Activated effector memory CD4-positive, alpha-beta T cell treated with Interleukin-2 at 50 U/mL for 16 hours (primary cell): ENCODE measurements at places on chromosomes 12 and 14.
A peak's percentile ranks its signal among the peaks of the same experiment; 100 is the strongest.

DNA sequence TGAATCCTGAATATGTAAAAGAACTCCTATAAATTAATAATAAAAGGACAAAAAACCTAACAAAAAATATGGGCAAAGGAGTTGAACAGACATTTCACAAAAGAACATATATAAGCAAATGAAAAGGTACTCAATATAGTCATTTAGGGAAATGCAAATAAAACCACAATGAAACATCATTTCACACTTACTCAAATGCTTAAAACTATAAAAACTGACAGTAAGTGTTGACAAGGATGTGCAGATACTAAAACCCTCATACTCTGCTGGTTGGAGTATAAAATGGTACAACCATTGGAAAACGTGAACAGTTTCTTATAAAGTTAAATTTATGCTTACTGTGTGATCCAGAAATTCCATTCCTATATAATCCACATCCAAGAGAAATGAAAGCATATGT lies 247.1 kb downstream of the GXYLT1 start:
- no peak for DNase-seq

DNA sequence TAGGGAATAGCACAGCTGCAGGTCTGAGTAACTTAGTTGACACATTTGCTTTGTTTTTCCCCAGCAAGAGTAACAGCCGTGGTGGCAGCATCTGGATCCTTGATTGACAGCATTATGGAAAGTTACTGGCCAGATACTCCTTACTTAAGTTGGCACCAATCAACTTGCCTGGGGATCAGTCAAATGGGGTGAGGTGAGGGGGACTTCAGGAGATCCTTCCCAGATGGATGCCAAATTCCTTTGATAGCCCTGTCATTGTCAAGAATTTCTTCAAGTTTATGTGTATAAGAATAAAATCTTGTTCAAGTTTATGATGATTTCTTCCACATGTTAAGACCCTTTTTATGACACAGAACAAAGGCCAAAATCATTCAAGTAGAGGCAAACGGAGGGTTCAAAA lies 618.4 kb downstream of the SLC6A15 start:
- no peak for DNase-seq

GRCh38 chr14:72869407-72870329 lies 24.2 kb downstream of the DPF3 start:
- no peak for DNase-seq

GRCh38 chr12:24561882-24562770 lies 386.8 kb downstream of the BCAT1 start:
- no peak for DNase-seq

DNA sequence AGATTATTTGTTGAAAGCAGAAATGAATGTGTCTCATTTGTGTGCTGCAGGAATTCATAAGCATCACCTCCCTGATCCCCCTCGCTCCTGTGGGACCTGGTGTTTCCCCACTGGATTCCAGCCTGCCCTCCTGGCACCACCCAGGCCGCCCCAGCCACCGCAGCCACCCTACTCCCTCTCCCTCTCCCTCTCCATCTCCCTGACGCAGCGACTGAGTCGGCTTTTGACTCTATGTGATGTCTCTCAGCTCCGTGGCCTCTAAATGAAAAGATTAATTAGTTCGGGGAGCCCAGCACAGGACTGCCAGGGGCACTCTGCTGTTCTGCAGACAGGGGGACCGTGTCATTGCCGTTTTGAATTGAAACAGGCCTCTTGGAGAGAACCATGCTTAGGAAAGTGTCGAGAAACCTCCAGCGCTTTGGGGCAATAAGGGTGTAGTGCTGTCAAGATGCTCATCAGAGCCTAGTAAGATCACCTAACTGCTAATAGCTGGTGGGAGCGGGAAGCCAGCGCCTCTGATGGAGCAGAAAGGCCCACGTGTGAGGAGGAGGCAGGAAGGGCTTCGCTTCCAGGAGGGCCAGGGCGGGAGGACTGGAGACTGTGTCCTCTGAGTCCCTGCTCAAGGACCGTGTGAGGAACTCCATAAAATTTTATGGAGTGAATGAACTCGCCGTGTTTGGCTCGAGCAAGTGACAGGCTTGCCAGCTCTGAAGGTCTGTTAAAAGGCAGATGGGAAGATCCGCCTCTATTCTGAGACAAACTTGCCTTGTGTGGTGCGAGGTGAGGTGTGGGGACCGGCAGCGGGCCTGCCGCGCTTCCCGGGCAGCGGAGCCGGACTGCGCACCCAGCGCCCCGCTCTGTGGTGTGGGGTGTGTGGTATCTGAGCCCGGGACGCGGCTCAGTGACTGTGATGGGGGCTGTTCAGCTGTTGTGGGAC lies 157.4 kb upstream of the C14orf180 start:
- no peak for DNase-seq

- peak; percentile 67 for DNase-seq
Measured at GRCh38 chr14:76904740-76905569, 78.7 kb downstream of the LRRC74A start.

- DNase-seq, result no peak
Measured at GRCh38 chr14:90003526-90004307, 48.0 kb downstream of the TDP1 start.

- no peak for DNase-seq
Measured at GRCh38 chr14:22188318-22188717, 400.7 kb downstream of the DAD1 start.

- no peak for DNase-seq
Measured at GRCh38 chr14:47262801-47263200, 412.6 kb downstream of the MDGA2 start.

- peak; percentile 62 for DNase-seq
Measured at GRCh38 chr14:91415794-91416743, 1.6 kb downstream of the CCDC88C start.

GRCh38 chr12:132710043-132710404 lies 618 bp upstream of the PGAM5 start:
- peak; percentile 5 for DNase-seq

- DNase-seq, result no peak
Measured at GRCh38 chr14:34554540-34555250, 15.2 kb upstream of the EAPP start.

DNA sequence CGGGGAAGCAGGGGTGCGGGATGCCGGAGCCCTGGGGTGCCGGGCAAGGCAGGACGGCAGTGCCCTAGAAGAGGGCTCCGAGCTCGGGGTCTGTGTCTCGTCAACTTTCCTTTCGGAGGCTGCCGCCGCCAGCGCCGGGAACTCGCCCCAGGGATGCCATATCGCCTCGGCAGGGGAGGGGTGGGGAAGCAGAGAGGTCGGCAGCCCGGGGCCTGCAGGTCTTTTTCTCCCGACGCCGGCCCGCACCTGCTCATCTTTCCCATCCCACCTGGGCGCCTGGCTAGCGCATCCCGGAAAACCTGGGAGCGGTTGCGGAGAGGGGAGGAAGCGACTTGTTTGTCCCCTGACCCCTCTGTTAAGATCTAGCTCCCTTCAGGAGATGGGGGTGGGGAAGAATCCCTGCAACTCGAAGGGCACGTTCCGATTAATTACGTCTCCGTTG lies 547 bp downstream of the CNTN1 start:
- DNase-seq, result no peak

DNA sequence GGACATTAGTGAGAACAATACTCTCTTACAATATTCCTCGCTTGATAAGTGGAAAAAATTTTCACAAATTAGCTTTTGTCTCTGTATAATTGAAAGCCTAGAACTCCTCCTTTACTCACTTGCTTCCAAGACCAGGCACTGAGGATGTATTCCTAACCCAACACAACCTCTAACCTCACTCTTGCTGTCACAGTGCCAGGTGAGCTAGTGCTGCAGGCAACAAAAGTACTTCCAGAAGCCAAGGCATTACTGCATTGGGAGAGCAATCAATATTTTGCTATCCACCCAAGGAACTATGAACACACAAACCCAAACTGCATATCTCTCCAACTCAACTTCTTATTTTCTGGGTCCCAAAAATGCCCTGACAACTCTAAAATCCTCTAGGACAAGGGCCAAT lies 1081.0 kb downstream of the VRK1 start:
- DNase-seq, result no peak

GRCh38 chr12:122729583-122730214 lies 945 bp downstream of the HCAR1 start:
- no peak for DNase-seq

GRCh38 chr12:105911966-105912365 lies 226.8 kb downstream of the NUAK1 start:
- no peak for DNase-seq

GRCh38 chr14:100765296-100765695 lies 38.6 kb downstream of the DLK1 start:
- no peak for DNase-seq

GRCh38 chr14:35292770-35293561 lies 784 bp downstream of the PSMA6 start:
- DNase-seq, result no peak

DNA sequence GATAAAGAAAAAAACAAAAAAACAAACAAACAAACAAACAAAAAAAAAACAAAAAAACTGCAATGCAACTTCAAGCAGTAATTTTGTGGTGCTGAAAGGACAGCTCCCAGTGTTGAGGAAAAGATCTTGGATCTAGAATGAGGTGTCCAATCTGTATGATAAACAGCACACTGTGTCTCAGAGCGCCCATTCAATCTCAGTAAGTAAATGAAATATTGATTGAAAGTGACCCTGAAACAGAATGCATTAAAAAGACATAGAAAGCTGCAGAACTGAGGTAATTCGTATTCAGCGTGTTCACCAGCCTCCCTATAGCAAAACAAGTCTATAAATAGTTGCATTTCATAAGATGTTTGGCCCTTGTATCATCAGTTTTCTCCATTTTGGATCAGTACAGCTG lies 153.0 kb downstream of the NOVA1 start:
- no peak for DNase-seq
